ENCODE measurements at places on chromosomes 3 and 15.

DNA sequence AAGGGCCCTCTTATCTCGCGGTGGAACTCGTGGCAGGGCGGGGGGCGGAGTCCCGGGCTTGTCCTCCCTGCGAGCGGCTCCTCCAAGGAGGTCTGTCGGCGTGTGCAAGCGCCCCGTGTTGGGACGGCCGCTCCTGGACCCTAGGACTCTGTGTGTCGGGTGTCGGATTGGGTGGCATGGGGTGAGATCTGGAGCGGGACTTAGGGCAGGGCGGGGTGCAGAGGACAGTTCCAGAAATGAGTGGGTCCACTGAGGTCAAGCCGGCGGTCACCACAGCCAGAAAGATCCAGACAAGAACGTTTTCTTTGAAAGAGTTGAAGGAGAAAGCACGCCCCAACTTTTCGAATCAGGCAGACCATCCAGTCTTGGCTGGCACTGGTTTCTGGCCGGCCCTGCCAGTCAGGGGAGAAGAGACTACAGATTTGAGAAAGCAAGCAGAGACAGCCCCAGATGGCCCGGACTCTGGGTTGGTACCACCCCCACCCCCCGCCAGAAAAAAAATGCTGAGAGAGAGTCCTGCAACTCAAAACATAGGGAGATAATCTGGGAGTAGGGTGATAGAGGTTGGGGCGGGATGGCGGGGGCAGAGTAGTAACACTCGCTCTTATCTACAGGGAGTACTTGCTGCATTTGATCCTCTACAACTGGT lies 784 bp upstream of the CISH start:
- DNase-seq, result no peak

DNA sequence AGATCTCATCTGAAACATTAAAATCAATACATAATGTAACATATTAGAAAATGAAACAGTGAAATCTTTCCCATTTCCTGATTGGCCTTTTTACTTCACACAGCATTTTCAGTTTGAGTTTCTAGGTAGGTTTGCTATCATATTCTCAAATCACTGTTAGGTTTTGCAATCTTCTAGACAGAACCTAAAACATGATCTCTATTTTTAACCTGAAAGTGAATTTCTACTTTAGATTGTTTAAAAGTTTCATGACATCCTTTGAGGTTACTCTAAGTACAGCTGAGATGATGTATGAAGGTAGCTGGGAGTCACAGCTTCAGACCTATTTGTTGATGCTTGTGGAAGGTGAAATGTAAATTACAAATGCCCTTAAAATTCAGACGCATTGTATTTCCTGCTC lies 118.4 kb upstream of the GPR149 start:
- no peak for DNase-seq

DNA sequence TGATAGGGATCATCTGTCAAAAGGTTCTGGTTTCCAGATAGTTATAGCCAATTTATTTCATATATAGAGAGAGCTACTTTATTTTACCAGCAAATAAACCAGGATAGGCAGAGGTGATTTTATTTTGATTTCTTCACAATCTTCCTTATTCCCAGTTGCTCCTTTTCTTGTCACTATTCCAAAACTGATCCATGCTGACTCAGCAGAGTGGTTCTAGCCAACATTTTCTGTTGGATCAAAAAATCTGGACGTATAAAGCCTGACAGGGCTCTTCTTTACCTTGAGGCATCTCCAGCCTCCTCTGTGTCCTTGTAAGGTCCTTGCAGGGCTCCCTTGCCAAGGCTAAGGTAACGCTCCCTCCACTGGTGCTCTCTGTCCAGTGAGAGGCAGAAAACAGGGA lies 15.8 kb downstream of the HDC start:
- DNase-seq, result no peak

GRCh38 chr3:124137216-124137615 lies 145.3 kb upstream of the ROPN1 start:
- no peak for DNase-seq

- no peak for DNase-seq
These were observed 164.7 kb downstream of the PGPEP1L start for GRCh38 chr15:98842973-98843285.

GRCh38 chr3:172098698-172099494 lies 59.5 kb downstream of the FNDC3B start:
- no peak for DNase-seq

DNA sequence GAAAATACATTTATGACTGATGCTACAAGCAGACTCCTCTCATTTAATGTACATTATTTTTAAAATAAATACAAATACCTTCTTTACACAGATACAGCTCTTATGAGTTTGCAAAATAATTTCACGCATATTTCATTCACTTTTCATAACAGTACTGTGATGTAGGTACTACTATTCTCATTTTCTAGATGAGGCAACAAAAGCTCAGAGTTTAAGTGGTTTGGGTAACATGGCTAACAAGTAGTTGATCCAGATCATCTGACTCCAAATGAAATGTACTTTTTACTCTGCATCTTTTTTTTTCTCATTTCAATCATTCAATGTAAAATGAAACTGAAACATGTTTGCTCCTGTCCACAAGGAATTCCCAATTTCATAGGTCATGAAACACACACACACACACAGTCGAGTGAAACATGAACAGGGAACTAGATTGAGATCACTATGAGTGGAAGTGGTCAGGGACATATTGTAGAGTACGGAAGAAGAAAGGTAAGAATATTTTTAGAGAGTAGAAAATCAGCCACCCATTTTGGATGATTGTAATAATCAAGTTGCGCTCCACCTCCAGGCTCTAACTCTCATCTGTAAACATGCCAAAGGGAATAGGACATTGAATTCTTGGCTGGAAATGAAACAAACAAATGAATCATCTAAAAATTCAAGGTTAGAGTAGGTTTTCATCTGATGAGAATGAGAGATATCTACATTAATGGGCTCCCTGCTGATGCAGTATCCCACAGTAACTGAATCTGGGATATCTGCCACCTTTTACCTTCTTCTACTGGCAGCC lies 92.4 kb downstream of the CLDN1 start:
- DNase-seq, result no peak

- no peak for DNase-seq
These were observed 70.1 kb downstream of the UQCC5 start for GRCh38 chr3:52606373-52607085.

DNA sequence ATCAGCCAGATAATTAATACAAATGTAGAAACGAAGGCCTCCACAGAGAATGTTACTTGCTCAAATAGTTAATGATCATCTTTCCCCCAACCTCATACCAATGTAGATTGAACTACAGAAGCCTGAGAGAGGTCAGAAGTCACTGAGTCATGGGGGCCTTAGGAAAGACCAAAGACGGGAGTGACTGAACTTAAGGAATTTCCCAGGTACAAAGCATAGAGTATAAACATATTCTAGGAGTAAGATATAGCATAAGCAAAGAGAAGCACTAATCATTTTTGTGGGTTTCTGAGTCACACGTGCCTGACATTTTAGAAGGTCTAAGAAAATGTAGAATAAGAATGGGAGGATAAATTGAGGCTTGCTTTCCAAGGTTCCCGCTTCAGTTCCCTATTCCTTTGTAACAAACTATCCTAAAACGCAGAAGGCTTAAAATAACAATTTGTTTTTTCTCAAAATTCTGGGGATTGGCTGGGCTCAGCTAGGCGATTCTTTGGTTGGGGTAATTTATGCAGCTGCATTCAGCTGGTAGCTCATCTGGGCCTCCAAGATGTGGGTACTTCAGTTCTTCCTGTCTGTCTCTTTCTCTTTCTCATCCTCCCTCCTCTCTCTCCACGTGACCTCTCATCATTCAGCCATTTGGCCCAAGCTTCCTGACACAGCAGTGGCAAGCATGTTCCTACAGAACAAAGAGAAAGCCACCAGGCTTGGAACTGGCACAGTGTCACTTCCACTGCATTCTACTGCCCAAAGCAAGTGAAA lies 422.6 kb downstream of the FOXP1 start:
- DNase-seq, result no peak

DNA sequence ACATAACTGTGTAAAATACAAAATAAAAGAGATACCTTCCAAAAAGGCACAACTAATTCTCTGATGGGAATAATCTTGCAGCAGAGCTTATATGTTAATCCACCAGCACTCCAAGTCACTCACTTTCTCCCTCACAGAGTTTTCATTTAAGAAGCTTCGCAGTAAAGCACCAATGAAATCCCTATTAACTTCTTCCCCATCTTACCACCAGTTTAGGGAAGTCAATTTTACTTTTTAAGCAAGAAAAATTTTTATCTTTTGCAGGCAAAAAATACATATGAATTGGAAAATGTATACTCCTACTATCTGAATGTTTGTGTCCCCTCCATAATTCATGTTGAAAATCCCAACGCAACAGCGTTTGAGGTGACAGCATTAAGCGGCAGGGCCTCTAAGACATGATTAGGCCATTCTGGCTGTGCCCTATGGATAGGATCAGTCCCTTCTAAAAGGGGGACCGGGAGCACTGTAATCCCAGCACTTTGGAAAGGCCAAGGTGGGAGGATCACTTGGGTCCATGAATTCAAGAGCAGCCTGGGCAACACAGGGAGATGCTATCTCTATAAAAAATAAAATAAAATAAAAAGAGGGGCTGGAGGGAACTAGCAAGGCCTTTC lies 435.8 kb downstream of the SHQ1 start:
- no peak for DNase-seq

DNA sequence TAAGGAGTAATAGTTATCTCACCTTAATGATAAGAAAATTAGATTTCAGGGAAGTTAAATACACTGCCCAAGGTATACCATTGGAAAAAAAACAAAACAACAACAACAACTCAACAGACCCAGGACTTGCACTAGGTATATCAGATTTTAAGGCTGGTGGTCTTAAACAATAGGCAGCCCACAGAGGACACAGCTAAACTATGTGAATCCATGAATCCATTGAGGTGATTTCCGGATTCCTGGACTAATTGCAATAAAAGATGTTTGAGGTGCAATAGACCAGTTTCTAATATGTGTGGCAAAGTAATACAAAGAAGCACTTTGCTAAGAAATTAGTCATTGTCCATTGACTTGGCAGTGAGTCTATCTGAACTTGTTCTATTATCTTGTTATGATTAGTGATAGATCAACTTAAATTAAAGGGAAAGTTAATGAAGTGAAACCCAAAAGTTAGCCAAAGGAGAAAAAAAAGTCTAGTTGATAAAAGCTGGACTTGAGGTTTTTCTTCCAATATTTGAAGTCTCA lies 60.9 kb upstream of the MAGI1 start:
- no peak for DNase-seq

DNA sequence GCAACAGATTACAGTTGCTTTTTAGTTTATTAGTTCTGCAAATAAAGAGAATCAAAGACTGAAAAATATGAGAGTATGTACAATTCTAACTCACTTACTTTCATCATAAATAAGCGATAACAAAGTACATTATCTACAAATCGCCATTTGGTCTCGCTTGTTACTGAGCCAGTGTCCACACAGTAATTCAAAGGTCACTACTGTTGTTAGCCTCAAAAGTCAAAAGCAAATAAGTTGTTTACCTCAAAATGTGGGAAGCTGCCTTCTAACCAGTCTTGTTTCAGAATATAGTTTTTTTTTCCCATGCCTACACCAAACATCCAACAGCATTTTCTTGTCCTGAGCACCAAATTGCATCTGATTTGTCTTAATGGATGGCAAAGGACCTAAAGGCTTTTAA lies 127.4 kb upstream of the FAM3D start:
- no peak for DNase-seq

DNA sequence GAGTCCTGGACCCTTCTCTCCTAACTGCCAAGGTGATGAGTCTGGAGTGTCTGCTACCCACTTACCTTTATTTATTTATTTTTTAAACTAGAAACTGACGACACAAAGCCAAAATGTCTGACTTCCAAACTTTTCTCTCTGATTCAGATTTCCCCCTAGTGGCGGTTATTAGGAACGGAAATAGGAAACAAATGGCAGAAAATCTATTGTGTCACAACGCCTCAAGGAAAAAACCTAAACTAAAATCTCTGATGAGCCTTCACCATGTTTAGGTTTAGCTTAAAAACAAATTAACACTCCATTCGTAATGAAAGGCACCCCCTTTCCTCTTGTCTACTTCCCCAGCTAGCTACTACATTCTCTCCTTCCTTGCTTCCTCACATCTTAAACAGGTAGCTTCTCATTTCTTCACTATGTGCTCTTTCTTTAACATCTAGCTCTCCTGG lies 94.0 kb upstream of the MEX3B start:
- no peak for DNase-seq

- DNase-seq, result no peak
These were observed 28.5 kb downstream of the CYFIP1 start for GRCh38 chr15:22951381-22952280.

DNA sequence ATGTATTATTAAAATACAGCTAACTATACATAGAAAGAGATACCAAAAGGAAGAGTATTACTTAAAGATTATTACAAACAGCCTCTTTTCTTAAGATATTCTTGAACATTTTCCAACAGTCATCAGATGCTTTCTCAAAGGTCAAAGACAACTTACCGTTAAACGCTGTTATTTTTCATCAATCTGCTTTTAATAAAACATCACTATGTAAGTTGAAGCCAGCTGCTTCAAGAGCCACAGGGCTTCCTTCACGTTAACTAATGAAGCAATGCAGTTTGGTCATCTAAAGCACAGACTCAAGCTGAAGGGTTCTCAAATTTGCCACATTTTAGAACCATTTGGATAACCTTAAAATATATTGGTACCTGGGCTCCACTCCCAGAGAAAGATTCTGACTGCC lies 578.8 kb downstream of the ROBO2 start:
- no peak for DNase-seq

- peak; percentile 69 for DNase-seq
These were observed 233.3 kb downstream of the OPA1 start for GRCh38 chr3:193826159-193826795.

Data from right cardiac atrium (tissue), 5 donors.